ENCODE measurements at places on chromosomes 1 and 21.
A peak's percentile ranks its signal among the peaks of the same experiment; 100 is the strongest.

DNA sequence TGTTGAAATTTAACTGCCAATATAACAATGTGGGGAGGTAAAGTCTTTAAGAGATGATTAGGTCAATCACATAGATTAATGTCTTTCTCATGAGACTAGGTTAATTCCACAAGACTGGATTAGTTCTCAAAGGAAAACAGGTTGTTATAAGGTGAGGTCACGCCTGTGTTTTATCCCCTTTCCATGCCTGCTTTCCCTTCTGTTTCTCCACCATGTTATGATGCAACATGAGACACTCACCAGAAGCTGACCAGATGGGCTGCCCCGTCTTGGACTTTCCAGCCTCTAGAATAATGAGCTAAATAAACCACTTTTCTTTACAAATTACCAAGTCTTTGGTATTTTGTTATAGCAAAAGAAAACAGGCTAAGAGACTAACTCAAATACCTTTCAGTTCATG is 70.8 kb downstream of the DDAH1 start:
- no peak for DNase-seq

GRCh38 chr1:42272920-42273319 is 62.1 kb downstream of the FOXJ3 start:
- no peak for DNase-seq

GRCh38 chr1:222521299-222522104 is 26.4 kb downstream of the HHIPL2 start:
- DNase-seq: no peak

DNA sequence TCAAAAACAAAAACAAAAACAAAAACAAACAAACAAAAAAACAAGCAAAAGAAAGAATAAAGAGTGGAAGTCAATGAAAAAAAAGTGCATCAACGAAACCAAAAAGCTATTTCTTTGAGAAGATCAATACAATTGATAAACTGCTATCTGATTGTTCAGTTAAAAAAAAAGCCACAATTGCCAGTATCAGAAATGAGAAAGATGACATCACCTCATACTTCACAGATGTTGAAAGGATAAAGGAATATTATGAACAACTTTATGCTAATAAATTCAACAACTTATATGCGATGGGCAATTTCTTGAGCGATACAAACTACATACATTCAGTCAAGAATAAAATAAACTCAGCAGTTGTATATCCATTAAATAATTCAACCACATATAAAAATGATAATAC is 2.2 kb upstream of the LRRC3 start:
- DNase-seq: no peak

DNA sequence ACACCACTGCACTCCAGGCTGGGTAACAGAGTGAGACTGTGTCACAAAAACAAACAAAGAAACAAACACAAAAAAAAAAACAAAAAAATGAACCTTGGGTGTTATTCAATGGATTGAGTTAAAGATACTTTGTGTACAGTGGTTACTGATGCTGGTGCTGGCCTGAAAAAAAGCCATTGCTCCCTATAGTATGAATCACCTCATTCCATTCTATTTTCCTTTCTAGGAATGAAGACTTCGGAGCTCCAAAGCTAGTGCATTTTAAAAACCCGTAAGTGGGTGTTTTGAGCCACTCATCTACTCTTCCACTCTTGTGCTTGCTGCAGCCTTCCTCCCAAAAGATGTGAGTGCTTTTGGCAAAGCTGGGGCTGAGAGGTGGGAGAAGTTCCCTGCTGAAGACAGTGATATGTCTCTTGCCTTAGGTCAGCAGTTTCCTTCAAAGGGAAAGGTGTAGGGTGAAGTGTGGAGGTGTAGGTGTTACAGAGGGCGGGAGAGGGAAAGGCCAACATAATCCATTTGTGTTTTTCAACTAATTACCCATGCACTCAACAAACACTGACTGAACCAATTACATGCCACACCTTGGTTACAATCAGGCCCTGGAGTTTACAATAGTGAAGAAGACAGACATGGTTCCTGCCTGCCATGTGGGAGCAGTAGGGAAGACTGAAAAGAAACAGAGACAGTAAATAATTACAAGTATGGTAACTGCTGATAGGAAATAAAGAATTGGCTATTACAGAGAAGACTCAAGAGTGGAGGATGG is 55.0 kb upstream of the SERBP1 start:
- DNase-seq: no peak

GRCh38 chr1:46811053-46811452 is 12.2 kb downstream of the CYP4B1 start:
- DNase-seq: no peak

GRCh38 chr1:179175011-179175841 is 54.3 kb downstream of the ABL2 start:
- DNase-seq: no peak

- no peak for DNase-seq
These were observed 74.3 kb upstream of the CAPZB start for GRCh38 chr1:19559641-19560040.

DNA sequence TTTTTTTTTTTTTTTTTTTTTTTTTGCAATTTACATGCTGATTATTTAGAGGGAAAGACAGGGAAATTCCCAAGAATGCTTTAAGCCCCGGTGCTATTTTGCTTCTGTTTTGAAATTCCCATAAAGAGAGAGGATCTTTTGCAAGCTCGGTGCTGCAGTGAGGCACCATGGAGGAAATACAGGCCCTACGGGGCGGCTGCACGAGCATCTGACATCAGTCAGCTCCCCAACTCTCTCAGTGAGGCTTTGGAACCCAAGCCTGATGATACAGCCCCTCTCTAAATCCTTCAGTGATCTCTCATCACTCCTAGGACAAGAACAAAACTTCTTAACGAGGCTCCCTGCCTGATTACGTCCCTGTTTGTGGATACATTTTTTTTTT is 791 bp upstream of the CHI3L1 start:
- DNase-seq: no peak

GRCh38 chr1:203267912-203268311 is 37.4 kb upstream of the BTG2 start:
- DNase-seq: no peak

DNA sequence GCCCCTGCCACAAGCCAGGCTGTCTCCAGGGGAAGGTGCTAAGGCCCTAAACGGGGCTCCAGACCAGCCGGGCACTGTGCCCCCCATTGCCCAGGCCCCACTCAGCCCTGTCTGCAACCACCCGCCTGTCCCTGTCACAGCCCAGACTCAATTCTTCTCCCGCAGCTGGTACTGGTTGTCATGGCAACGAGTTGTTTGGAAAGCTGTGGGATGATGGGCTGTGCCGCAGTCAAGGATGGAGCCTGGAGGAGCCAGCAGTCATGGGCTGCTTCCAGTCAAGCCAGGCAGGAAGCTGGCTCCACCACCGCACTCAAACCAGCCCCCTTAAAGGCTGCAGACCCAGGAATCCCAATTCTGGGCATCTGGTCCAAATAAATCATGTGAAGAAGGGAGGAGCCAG is 4.2 kb downstream of the SPOCD1 start:
- DNase-seq: peak; percentile 90

- DNase-seq: peak; percentile 32
These were observed 237.1 kb downstream of the HHIPL2 start for GRCh38 chr1:222310836-222311235.

DNA sequence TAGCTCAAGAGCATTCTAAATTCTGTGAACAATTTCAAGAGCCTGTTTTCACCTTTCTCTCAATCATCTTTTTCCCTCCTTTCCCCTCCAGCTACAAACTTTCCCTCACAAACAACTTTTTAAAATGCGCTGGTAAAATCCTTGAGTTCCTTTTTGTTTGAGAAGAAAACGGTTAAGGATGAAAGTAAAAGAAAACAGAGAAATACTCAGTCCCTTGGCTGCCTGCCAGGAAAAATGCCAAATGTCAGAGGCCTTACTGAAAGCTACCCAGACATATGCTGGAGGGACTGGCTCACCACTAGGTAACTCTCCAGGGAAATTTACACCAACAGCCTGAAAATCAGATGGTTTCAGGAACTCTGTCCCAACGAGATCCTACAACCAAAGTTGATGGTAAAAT is 11.0 kb upstream of the SERBP1 start:
- no peak for DNase-seq

DNA sequence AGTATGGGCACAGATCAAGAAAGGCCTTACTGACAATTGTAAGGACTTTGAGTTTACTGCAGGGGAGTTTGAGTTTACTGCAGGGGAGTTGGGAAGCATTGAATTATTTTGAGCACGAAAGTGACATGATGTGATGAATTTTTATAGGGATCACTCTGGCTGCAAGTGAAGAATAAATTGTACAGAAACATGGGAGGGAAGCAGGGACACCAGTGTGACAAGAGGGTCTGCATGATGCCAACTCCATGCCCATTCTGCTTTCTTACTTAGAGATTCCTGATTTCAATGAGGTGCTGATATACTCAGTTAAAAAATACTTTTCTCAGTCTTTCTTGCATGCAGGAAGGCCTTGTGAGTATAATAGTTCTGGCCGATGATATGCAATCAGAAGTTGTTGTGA is 234.4 kb downstream of the CENPF start:
- no peak for DNase-seq

- DNase-seq: no peak
These were observed 23.7 kb downstream of the KCNC4 start for GRCh38 chr1:110233861-110234260.

- no peak for DNase-seq
These were observed 545.1 kb downstream of the PLPP3 start for GRCh38 chr1:56034222-56034621.

GRCh38 chr1:203581841-203582240 is 44.8 kb upstream of the ATP2B4 start:
- DNase-seq: no peak

DNA sequence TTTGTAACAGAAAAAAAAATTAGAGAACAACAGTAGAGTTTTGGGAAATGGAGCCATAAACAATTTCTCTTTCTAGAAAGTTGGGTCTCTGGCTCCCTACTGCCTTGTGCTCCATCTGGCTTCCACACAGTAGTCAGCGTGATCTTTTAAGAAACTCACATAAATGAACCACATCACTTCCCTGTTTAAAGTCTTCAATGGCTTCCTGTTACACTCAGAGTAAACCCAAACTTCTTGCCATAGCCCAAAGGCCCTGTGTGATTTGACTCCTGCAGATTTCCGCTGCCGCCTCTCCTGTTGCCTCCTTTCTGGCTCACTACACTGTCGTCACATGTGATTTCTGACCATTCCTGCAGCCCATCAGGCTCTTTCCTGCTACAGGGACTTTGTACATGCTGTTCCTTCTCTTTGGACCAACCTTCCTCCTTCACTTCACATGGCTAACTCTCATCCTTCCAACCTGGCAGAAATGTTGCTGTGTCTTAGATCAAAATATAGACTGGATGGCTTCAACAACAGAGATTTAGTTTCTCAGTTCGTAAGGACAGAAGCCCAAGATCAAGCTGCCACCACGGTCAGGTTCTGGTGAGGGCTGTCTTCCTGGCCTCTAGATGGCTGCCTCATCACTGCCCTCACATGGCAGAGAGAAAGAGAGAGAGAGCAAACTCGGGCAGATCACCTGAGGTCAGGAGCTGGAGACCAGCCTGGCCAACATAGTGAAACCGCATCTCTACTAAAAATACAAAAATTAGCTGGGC is 34.0 kb downstream of the OPRD1 start:
- DNase-seq: no peak

GRCh38 chr1:18803851-18804250 is 55.6 kb downstream of the TAS1R2 start:
- DNase-seq: no peak

DNA sequence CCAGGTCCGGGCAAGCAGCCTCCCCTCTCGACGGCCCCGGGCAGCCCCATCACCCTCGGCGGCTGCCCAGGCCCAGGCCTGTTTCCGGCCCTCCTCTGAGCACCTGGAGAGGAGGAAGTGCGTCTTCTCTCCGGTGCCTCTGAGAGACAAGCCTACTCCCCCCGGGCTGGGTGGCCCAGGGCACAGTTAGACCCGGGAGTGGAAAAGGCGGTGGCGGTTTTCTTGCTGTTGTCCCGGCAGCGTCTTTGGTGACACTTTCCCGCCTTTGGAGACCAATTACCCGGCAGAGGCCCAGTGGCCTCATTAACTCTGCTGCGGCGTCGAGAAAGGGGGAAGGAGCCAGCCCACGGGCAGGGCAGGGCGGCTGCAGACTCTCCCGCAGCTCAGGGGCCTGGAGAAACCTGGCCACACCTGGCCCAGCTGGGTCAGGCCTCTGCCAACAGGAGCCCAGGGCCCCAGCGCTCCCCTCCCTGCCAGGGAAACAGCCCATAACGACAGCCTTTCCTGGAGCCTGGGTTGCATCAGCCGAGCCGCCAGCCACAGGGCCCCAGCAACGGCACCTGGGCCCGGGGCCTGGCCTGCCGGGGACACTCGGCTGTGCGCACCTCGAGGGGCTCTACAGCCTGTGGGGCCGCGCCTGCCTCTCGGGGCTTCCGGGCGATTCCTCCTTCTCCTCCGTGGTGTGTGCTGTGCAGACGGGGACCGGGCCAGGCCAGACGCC is 28.4 kb upstream of the C1orf159 start:
- DNase-seq: peak; percentile 85

- DNase-seq: peak; percentile 22
These were observed 127.2 kb downstream of the FAM78B start for GRCh38 chr1:166039436-166040201.

GRCh38 chr1:210724768-210725167 is 396.1 kb downstream of the HHAT start:
- DNase-seq: no peak

DNA sequence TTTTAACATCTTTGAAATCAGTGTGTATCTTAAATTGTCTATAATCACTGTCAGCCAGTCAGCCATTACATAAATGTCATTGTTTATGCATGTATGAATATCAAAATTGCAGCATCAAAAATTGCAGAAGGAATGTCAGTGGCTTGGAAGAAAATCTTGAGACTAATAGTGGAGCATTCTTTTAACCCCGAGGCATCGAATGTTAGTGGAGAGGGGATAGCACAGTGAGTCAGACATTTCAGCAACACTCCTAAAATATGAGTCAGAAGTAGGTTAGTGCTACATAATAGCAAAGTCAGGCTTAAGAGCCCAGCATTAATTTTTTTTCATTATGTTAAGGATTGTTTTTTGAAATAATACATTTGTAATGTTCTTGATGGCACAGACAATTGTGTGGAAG is 45.5 kb downstream of the SNRPE start:
- DNase-seq: no peak

DNA sequence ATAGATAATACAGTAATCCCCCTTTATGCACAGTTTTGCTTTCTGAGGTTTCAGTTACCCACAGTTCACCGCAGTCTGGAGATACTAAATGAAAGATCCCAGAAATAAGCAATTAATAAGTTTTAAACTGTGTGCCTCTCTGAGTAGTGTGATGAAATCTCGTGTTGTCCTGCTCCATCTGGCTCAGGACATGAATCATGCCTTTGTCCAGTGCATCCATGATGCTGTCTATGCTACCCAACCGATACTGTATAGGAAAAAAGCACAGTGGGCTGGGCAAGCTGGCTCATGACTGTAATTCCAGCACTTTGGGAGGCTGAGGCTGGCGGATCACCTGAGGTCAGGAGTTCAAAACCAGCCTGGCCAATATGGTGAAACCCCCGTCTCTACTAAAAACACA is 85.0 kb upstream of the SLC2A1 start:
- no peak for DNase-seq

DNA sequence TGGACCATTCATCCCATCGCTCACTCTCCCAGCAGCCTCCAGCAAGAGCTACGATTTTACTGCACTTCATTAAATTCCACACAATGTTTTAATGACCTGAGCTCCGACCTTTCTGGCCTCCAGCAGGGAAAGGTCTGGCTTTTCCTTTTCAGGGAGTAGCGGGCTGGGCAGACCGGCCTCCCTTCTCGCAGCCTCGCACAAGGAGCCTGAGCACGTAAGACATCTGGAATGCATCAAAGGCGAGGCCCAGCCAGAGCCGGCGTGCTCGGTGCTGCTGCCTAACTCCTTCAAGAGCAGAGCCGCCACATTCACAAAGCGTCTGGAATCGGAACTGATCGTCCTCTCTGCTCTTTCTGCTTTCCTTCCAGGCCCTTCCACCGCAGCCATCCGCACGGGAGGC is 32.5 kb upstream of the FHAD1 start:
- peak; percentile 66 for DNase-seq

Data from retina (tissue), 1 donor.